Mesothelial cell of epicardium (in vitro differentiated cells): ENCODE measurements at places on chromosomes 1 and 21. TPM values are rescaled to one million over a fixed set of nuclear protein-coding genes. Genes with fewer than 3 reads are reported as not detected.

Gene PANK4
- total RNA-seq: 43.1 to 50.8 TPM (median 45.4 TPM) in 3 replicates

Gene POLR3C
- total RNA-seq: 32.5 to 34.2 TPM (median 33.5 TPM) in 3 replicates

Gene HUNK
- 58.8 to 61.4 TPM (median 60.6 TPM) in 3 replicates for total RNA-seq

DNA sequence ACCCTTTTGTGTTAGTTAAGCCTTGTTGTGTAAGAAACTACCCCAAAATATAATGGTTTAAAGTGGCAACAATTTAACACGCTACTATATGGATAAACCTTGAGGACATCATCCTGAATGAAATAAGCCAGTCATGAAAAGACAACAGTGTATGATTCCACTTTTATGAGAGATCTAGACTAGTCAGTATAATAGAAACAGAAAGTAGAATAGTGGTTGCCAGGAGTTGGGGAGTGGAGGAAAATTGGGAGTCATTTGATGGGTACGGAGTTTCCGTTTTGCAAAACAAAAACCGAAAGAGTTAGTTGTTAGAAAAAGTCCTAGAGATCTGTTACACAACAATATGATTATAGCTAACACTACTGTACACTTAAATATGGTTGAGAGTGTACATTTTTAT is 16.0 kb upstream of the CHIA start:
- no peak for DNase-seq

DNA sequence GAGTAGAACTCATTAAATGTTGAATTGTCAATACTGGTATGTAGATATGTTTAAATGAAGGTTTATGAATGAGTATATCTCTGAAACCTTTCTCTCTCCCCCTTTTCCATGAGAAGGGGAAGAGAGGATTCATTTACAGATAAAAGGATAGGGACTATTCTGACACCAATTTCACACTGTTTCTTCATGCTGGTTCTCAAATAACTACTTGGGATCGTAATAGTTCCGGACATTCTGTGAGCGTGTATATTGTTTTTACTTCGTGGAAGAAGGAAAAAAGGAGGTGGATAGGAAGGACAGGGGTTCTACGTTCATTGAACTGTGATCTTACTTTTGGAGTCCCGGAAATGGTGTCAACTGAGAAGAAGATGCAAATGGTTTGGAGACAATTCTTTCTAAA is 284.2 kb downstream of the GRIK1 start:
- no peak for DNase-seq

DNA sequence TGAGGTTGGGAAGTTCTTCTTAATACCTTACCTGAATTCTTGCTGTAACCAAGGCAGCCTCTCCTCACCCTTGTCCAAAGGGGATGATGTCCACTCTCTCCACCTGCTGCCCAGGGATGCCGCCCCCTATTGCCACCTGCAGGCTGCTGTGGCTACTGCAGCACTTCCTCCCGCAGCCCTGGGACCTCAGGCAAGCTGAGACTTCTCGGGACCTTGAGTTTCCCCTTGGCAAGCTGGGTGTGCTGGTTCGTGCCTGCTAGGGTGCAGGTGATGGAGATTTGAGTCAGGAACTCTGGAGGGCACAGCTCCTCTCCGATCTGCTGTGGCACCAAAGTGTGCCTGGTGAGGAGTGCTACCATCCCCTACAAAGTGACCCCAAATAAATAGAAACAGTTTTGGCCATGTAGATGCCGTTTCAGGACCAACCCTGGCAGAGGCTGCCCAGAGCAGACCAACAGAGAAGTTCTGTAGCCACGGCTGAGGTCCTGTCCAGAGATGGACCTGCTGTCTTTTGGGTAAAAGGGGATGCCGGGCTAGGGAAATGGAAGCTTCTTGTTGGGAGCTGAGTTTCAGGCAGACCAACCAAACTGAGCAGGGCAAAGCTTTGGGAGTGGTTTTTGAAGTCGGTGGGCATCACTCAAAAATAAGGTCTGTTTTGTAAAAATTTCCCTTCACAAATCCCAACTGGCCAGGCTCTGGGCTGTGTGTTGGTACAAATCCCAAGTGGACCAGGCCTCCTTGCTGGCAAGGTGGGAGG is 31.7 kb downstream of the RUNX3 start:
- DNase-seq: no peak

- DNase-seq: no peak
Measured at GRCh38 chr1:2948751-2949680, 72.3 kb upstream of the ACTRT2 start.
